ENCODE measurements at places on chromosomes 16 and 17.

DNA sequence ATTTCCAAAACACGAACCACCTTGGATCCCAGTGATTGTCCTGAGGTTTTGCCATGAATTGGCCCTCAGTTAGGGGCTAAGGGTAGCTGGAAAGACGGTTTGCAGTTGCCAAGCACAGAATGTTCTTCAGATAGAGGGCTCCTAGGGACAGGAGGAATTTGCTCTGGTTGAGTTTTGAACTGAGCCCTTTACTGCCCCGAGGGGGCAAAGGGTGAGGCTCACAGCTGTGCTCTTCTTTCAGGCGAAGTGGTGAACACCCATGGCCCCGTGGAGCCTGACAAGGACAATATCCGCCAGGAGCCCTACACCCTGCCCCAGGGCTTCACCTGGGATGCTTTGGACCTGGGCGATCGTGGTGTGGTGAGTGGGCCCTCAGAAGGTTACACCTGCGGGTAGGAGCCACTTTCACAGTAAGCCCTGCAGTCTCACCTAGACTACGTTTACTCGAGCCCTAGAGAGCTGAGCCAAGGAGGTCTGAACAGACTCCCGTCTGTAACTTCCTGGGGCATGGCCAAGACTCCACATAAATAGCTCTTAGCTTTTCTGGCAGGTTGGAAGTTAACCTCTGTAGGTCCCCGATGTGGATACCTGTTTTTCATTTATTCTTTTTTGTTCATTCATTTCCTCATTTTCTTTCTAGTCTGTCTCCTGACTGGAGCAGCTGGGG lies 32.5 kb downstream of the NMT1 start:
- no peak for DNase-seq

- DNase-seq, result no peak
These were observed 7.2 kb upstream of the EMP2 start for GRCh38 chr16:10587622-10588021.

DNA sequence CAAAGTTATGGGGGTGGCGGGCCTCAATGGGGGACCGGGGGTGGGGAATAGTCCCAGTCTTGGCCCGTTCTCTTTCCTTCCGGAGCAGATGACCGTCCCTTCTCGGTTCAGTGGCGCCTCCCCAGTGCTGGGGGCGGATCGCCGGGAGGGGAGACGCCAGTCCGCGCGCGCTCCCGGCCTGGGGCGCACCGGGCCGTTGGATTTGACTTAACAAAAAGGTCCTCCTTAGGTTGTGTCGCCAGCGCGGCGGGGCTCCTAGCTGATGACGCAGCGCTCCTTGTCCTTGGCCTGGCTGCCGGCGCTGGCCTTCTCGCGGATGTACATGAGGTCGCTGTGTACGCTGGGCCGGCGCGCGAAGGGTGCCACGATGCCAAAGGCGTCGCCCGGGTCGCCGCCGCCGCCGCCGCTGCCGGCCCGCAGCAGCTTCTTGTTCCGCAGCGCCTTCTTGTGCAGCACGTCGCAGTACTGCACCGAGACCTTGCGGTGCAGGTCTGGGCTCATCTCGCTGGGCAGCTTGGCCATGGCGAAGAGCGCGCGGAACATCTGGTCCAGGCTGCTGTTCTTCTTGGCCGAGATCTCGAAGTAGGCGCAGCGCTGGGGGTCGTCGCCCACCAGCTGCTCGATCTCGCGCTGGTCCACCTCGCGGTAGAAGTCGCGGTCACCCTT lies 1.2 kb downstream of the RASD1 start:
- no peak for DNase-seq

GRCh38 chr17:4098521-4099209 lies 44.2 kb downstream of the ZZEF1 start:
- DNase-seq, result no peak

Data from stimulated activated CD8-positive, alpha-beta memory T cell treated with anti-CD3 and anti-CD28 coated beads, Interleukin-15, amount 100 ng/mL, for 4 hours (primary cell).